Stimulated activated CD4-positive, alpha-beta T cell treated with anti-CD3 and anti-CD28 coated beads, Interleukin-1b, Interleukin-23, amount 100 ng/mL, for 24 hours (primary cell): ENCODE measurements at places on chromosomes 7 and 10.

DNA sequence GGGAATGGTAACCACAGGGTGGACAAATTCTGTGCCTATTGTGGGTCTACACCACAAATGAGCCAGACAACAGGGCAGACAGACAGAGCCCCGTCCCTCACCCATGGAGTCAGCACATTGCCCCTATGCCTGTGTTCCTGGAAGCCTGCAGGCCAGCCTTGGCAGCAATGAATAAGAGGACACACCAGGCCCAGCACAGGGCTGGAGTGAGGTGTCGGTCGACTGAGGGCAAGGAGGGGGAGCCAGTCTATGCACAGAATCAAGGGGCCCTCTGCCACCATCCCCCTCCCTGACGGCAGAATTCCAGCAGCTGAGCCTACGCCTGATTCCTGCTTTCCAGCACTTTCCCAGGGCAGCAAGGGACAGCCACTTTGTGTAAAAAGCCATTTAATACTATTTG, 98.2 kb downstream of the CALN1 start:
- no peak for DNase-seq

DNA sequence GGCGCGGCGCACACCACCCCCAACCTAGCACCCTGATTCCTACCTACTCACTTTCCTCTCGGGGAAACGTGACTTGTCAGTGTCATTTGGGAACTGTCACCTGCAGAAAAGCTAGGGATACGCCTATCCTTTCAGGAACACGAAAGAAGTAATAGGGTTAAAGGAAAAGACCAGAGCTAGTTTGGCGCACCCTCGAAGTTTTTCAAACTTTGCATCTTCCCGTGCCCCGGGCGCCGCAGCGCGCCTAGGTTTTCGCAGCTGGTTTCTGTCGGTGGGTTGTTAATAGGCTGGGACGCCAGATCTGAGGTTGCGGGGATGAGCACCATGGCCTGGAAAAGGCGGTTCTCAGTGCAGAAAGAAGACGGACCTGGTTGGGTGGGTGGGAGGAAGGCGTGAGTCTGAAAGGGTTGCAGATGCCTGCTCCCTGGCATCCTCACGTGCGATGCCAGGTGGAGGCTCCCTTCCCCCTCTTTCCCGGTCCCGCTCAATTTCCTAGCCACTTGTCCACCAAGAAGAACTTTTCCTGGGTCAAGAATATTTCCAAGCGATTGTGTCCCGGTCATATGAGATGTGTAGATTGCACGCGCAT, 568 bp upstream of the MEOX2 start:
- DNase-seq = no peak

DNA sequence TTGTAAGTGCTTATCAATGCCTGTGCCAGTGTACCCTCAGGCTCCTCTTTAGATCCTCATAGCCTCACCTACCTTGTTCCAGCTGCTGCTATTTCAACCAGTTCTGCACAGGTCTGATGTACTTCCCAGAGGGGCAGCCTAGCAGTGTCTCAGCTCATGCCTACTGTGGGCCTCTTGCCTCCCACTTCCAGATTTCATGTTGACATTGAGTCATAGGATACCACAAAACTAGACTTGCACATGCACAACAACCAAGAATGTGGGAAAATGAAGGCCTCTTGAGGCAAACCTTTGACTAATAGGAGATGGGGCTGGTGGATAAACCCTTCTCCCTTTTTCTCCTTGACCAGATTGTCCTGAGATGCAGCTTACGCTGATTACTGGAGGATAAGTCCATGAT, 31.0 kb downstream of the PON3 start:
- DNase-seq = no peak

DNA sequence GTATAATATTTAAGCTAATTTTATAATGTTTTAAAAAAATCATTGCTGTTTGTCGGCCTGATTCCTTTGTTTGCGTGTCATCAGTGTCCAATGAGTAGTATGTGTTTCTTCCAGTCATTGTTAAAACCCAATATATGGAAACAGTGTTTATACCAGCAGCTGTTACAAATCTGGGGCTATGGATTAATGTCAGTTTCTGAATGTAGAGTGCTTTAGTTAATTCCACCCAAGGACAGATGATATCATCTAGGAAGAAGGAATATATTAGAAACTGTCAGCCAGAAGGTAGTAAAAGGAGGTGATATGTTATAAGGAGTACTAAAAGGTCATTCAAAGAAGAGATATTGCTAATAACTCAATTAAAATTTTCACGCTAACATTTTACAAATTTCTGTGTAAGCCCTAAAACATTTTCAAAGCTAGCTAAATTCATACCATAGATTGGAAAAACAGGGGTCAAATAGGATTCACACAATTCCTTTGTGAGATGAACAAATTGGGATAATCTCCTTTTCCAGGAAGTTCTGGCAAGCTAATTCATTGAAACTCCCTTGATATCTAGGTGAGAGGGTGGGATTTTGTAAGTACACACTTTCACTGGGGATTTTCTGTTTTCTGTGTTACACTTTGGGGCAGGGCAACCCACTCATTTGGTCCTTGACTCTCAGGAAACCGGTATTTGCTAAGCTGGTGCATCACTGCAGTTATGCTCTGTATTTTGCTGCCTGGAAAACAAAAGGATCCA, 448.8 kb downstream of the LRMDA start:
- DNase-seq = no peak

DNA sequence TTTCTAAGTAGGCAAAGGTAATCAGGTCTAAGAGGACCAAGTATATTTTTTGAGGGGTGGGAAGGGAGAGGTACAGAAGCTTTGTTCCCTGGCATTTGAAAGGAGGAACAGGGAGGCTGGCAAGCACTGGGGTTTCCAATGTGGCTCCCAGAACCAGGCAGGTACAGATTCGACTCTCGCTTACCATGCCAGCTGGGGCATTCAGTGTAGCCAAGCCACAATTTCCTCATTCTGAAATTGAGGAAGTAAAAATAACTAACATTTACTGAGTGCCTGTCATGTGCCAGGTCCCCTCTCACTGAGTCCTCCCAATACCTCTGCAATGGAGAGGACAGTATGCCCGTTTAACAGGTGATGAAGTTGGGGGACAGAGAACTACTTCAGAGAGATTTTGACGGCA, 45.9 kb upstream of the BET1 start:
- DNase-seq = no peak

GRCh38 chr10:61588770-61589211, 73.9 kb upstream of the CABCOCO1 start:
- DNase-seq = no peak

- no peak for DNase-seq
Measured at GRCh38 chr7:5779141-5779540, 2.3 kb downstream of the RNF216 start.

DNA sequence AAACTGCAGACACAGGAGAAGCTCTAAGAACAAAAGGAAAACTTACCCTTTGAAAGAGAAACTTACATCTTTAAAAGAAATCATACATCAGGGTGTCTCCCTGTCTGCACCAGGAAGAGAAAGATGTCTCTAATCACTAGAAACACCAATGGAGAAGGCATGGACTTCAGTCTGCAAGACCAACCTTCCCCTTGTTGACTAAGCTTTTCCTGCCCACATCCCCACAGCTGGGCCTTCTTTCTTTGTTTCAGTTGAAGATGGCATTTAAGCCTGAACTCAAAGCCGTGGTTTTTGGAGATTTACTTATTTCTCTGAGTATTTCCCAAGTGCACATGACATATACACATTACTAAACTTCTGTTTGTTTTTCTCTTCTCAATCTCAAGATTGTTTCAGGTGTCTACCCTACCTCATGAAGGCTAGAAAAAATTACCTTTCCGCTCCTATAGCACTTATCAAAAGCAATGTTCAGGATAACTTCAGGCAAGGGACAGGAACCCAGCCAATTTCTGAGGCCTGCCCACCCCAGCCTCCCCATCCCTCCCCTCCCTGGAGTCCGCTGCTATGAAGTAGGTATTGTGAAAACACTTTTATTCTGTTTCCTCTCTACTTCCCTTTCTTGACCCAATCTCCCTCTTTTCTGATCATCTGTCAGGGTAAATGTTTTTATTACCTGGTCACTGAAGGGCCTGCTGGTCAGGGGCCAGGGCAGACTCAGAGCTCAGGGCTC, 2.8 kb upstream of the SLC29A3 start:
- DNase-seq = no peak

- peak; percentile 33 for DNase-seq
Measured at GRCh38 chr7:65307651-65308299, 65.9 kb upstream of the ZNF92 start.
